ENCODE measurements at places on chromosomes 3 and 15.

DNA sequence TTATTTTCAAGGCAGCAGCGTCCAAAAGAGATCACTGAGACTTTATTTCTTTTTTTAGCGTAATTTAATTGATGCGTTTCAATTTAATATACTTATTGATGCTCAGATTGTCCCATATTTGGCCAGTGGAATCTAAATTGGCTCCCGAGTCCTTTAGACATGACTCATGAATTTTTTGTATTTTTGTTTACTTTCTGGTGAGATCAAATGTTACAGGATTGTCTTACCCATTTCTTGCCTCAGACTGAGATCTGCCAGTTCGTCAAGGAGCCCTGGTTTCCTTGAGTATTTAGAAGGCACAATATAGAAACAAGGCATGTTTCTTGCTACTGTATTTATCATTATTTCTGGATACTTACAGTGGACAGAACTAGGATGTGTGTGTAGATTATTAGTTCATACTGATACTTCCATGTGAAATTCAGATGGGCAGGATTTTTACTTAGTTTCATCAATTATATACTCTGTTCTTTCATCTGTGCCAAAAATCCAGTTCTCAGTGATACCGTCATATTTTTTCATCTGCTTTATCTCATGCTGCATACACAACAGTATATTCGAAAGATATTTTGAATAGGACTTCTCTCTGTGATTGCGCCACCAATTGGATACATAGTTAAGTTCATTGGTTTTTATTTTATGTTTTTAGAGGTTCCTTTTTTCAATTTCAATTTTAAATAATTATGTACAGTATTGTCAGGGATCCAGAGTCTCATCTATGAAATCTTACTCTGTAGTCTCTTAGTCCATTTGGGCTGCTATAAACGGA lies 436.9 kb upstream of the C2CD4B start:
- DNase-seq, result peak; percentile 78

- no peak for DNase-seq
These were observed 39.9 kb downstream of the EEFSEC start for GRCh38 chr3:128193168-128193567.

DNA sequence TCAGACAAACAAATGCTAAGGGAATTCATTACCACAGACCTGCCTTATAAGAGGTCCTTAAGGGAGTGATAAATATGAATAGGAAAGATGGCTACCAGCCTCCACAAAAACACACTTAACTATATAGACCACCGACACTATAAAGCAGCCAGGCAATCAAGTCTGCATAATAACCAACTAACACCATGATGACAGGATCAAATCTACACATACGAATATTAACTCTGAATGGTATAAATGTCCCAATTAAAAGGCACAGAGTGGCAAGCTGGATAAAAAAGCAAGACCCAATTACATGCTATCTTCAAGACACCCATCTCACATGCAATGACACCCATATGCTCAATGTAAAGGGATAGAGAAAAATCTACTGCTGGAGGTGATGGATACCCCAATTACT lies 221.1 kb downstream of the SCAPER start:
- DNase-seq, result no peak

DNA sequence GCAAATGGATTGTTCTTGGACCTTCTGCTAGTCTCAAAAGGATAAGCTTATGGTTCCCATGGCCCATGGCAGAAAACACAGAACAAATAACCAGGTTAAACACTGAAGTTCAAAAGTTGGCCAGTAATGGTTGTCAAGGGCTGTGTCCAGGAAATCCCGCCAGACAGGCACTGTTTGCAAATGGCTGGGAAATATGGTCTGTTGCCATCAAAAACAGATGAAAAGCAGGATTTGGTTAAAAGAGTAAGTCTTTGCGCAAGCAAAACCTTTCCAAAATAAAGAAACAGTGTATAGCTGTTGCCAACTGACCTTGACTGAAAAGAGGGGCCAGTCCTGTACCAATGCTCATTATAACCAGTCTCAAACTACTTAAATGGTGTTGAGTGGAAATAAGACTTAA lies 58.6 kb downstream of the WWTR1 start:
- DNase-seq, result no peak

DNA sequence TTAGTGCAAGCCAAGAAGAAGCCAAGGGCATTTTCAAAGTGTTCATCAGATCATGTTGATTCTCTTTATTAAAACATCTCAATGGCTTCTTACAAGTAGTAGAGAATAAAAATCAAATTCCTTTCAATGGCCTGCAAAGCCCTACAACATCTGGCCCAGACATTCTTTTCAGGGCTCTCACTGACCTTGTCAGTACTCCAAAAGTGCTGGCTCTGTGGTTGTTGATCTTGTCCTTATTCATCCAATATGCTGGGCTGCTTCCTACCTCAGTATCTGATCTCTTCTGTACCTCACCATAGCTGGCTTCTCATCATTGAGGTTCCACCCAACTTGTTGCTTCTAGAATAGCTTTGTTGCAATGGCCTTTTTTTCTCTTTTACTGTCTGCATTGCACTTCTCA lies 74.0 kb upstream of the SAMMSON start:
- DNase-seq, result peak; percentile 60

Data from HCEC 1CT (cell line).